ENCODE measurements at places on chromosomes 5 and 9. TPM values are rescaled to one million over a fixed set of nuclear protein-coding genes. Genes with fewer than 3 reads are reported as not detected.

PCDHGB2 gene
- total RNA-seq: 3.3 TPM

CDC25C gene
- not detected for total RNA-seq

TMEM171 gene
- not detected for total RNA-seq

GMCL2 gene
- total RNA-seq: not detected

LRRC70 gene
- total RNA-seq: 2.3 TPM

NDOR1 gene
- total RNA-seq: 37.3 TPM

- no peak for DNase-seq
Measured at GRCh38 chr5:111310711-111311620, 86.8 kb downstream of the CAMK4 start.

- DNase-seq: no peak
Measured at GRCh38 chr5:67921004-67921601, 294.5 kb upstream of the PIK3R1 start.

GRCh38 chr9:23829580-23830475 is 3.8 kb upstream of the ELAVL2 start:
- DNase-seq: no peak

DNA sequence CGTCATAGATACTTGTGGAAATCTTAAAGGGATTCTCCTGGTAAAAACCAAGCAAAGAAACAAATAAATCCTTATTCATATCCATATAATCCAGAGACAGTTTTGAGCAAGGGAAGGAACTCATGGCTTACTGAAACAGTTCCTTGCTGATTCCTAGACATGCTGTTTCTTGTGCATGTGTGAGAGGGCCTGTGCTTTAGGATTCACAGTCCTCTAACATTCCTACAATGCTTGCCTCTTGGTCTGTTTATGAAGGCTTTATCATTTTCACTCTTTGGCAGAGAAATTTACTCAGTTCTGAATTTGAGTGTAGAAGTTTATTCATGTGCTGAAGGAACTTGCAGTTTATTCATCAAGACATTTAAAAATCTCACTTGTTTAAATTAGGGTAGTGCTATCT is 123.4 kb downstream of the RPS23 start:
- no peak for DNase-seq

DNA sequence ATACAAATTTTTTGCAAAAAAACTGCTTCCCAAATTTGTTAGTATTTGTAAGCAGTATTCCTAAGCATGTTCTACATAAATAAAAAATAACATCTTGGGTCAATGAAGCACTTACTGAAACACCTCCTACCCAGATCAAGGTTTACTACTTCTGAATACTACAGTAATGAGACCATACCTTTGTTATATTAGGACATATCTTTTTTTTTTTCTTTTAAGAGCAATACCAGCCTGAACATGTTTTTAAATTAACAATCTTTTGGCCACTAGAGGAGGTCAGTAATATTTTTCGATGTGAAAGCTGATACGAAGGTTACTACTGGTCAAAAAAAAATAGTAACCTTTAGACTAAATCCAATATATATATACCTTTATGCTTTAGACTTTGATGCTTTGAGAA is 72.7 kb downstream of the CERT1 start:
- DNase-seq: no peak

Data from B cell (primary cell).